Cortex of kidney (tissue), 1 donor: ENCODE measurements at places on chromosomes 5 and 9.

DNA sequence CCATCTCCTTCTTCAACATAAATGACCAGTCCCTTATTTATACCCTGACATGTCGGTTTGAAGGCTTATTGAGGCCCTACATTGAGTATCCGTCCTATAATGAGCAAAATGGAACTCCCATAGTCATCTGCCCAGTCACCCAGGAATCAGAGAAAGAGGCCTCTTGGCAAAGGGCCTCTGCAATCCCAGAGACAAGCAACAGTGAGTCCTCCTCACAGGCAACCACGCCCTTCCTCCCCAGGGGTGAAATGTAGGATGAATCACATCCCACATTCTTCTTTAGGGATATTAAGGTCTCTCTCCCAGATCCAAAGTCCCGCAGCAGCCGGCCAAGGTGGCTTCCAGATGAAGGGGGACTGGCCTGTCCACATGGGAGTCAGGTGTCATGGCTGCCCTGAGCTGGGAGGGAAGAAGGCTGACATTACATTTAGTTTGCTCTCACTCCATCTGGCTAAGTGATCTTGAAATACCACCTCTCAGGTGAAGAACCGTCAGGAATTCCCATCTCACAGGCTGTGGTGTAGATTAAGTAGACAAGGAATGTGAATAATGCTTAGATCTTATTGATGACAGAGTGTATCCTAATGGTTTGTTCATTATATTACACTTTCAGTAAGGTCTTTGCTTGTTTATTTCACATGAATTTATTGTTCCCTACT, 38.2 kb upstream of the BTNL3 start:
- DNase-seq = no peak

DNA sequence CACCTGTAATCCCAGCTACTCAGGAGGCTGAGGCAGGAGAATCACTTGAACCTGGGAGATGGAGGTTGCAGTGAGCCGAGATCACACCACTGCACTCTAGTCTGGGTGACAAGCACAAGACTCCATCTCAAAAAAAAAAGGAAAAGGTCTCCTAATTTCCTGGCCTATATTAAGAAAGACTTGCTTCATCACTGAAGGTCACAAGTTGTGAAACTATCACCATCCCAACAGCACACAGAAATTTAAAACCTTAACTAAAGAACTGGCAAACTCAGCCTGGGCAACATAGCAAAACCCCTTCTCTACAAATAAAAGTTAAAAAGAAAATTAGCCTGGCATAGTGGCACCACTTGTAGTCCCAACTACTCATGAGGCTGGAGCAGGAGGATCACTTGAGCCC, 17.2 kb downstream of the FRMD3 start:
- no peak for DNase-seq

DNA sequence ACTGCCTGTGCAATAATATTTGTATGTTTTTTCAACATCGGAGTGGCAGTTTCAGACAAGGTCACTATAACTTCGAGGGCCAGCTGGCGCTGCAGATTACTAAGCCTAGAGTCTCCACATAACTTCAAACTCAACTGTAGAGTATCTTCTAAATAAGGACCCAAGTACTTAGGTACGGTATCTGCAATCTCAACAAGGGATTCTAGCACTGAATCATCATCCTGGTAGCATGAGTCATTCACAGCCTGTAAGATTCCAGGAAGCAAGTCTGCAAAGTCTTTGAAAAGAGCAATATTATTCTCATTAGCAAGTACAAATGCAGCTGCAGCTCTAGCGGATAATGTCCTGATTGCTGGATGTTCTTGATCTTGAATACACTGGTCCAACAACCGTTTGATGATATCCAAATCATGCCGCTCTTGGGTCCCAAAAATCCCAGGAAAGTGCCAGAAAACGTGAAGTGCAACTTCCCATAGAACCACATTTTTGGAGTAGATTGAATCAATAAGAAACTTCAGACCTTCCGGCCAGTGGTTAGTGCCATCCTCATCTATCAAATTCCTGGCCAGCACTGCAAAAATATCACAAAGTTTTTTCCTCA, 654 bp downstream of the RANBP6 start:
- DNase-seq = no peak

- no peak for DNase-seq
Measured at GRCh38 chr9:107453479-107453878, 36.1 kb downstream of the KLF4 start.

GRCh38 chr9:77158772-77159513, 18.4 kb upstream of the VPS13A start:
- no peak for DNase-seq

DNA sequence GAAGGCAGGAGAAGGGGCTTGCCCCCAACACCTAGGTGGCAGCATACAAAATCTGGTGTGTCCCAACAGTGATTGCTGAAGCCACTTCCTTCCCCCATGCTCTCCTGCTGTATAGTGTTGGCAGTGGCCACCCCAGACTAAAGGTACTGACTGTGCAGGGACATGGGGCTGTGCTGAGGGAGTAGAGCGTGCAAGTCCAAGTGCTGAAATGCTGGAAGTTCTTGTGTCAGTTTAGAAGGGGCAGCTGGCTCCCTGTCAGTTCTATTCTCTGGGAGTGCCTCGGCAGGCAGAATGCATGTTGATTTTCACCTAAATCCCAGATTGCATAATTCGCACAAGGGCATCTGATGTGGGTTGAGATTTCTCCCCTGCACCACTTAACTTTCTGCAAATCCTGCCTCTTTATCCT, 68.6 kb downstream of the GDNF start:
- no peak for DNase-seq

- no peak for DNase-seq
Measured at GRCh38 chr9:107158321-107158720, 124.8 kb upstream of the RAD23B start.
